ENCODE measurements at places on chromosomes 7 and 10. TPM values are rescaled to one million over a fixed set of nuclear protein-coding genes. Genes with fewer than 3 reads are reported as not detected.

The SLC26A5 gene
- not detected for total RNA-seq

The AKR1D1 gene
- not detected for total RNA-seq

The SAMD9L gene
- 28.8 TPM for total RNA-seq

The KCNMA1 gene
- total RNA-seq: not detected

The CDK14 gene
- total RNA-seq: 3.6 TPM

The PRTFDC1 gene
- 3.1 TPM for total RNA-seq

DNA sequence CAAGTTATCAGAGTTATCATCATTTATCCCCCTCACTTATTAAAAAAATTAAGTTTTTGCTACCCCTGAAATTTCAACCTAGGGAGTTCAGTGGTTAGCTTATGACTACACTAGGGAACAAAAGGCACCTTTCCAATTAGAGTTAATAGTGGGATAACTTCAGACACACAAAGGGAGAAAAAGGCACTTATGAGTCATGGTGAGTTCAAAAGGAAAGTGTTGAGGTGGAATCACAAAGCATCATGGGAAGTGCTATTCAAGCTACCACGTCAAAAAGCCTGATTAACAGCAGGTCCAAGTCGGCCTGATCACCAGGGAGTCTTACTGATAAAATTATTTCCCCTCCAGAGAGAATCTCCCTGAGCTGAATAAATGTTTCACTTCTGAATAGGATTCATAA, 165.7 kb downstream of the C7orf25 start:
- H3K27ac ChIP-seq: no peak overlapping the region
- no peaks in the 10 kb centered on the region for H3K36me3 ChIP-seq
- no peaks in the 10 kb centered on the region for H3K4me1 ChIP-seq
- DNase-seq: no peak

- no peak overlapping the region for H3K4me3 ChIP-seq
- H3K36me3 ChIP-seq: no peaks in the 10 kb centered on the region
- no peaks in the 10 kb centered on the region for H3K4me1 ChIP-seq
These were observed 498.4 kb downstream of the IPMK start for GRCh38 chr10:57769298-57769697.

DNA sequence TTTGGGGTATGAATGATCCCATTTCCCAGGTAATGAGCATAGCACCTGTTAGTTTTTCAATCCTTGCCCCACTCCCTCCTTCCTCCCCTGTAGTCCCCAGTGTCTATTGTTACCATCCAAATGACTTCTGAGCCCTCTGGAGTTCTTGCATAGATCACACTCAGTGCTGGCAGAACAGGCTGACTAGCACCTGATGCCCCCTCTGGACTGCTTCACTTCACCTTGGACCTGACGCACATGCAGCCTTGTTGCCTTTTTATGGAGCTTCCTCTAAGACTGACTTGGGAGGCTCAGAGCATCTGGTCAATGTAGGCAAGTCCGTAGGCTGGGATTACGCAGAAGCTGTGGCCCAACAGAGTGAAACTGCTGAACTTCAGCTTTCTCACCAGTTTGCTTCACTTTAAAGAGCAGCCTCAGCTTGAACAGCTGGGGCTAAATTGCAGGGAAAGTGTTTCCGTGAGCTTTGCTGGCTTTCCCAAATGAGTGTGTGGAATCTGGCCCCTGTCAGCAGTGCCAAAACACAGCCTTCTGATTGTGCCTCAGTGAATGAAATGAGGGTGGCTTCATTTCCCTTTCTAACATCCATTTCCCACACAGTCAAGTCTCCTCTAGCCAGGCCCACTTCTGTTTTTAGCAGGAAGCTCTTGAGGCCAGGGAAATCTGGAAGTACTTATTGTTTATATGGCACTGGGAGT, 48.5 kb downstream of the NXPH1 start:
- H3K27ac ChIP-seq: no peak overlapping the region
- no peak for DNase-seq
- no peaks in the 10 kb centered on the region for H3K27me3 ChIP-seq
- H3K4me1 ChIP-seq: no peaks in the 10 kb centered on the region

GRCh38 chr7:106679153-106679931, 18.4 kb upstream of the CCDC71L start:
- DNase-seq: no peak
- H3K27ac ChIP-seq: no peak overlapping the region
- peaks cover 3% of the 10 kb centered on the region for H3K4me1 ChIP-seq

All from naive thymus-derived CD8-positive, alpha-beta T cell (primary cell).